Activated CD4-positive, CD25-positive, alpha-beta regulatory T cell treated with anti-CD3 and anti-CD28 coated beads, Interleukin-2, amount 50 U/mL, for 72 hours (primary cell): ENCODE measurements at places on chromosomes 11 and 22.

- no peak for DNase-seq
Observed at GRCh38 chr22:47624252-47625012, 862.0 kb downstream of the TBC1D22A start.

DNA sequence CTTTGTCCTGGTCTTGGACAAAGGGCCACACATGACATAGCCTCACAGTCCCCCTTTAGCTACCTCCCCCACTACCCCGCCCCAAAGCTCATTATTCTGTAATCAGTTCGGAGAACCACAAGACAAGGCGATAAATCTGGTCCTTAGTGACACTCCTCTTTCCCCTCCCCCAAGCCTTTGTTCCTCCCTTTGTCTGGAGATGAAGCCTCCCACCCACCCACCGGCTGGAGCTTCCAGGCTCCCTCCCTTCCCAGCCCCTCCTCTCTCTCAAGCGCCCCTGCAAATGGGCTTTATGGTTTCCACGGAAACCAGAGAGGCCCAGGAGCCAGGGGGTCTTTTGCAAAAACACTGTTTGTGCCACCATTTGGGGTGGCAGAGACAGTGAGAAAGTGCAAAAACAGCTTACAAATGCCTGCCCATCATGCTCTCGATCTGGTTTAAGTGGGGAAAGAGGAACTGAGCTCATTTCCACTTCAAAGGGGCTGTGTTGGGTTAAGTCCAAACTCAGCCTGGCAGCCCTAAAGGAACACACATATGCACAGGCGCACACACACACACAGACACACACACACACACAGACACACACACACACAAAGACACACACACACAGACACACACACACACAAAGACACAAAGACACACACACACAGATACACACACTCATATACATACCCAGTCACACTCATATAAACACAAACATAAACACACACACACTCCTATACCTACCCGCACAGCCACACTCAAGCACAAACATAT lies 23.5 kb downstream of the APLNR start:
- DNase-seq = no peak

- no peak for DNase-seq
Observed at GRCh38 chr11:65803797-65804492, 17.1 kb downstream of the OVOL1 start.

- DNase-seq = no peak
Observed at GRCh38 chr11:103488031-103488461, 378.8 kb downstream of the DYNC2H1 start.

GRCh38 chr11:71325418-71326327 lies 73.3 kb upstream of the SHANK2 start:
- no peak for DNase-seq

DNA sequence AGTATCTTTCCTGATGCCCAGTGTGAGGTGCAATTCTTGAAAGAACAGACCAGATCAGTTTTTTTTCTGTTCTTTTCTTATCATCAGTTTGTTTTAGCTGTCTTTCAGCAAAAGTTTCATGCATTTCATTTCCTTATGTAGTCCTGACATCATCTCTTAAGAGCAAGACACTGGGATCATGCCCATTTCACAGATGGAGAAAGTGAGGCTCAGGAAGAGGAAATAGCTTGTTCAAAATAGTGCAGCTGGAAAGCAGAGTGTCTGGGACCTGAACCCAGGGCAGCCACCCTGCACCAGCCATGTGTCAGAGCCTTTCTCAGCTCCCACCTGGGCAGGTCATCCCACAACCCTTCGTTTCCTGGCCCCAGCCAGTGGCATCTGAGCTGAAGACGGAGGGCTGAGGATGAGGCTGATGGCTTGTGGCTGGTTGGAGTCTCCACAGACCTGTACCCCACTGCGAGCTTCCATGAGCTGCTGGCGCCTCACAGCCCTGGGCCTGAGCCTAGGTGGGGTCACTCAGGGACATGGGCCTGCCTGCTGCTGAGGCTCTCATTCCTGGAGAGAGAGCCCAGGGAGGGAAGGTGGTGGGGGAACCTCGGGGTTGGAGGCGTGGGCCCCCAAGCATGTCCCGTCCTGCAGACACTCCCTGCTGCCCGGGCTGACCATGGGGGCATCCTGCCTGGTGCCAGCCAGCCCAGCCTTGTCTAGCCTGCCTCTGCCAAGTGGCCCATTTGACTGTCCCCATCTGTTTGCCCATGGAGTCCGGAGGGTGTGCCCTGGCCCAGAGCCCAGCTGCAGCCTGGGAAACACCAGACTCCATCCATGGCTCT lies 61.8 kb downstream of the SMIM38 start:
- DNase-seq = no peak

GRCh38 chr11:42967653-42968052 lies 344.1 kb upstream of the API5 start:
- DNase-seq = no peak

- no peak for DNase-seq
Observed at GRCh38 chr22:46895753-46896152, 133.3 kb downstream of the TBC1D22A start.

DNA sequence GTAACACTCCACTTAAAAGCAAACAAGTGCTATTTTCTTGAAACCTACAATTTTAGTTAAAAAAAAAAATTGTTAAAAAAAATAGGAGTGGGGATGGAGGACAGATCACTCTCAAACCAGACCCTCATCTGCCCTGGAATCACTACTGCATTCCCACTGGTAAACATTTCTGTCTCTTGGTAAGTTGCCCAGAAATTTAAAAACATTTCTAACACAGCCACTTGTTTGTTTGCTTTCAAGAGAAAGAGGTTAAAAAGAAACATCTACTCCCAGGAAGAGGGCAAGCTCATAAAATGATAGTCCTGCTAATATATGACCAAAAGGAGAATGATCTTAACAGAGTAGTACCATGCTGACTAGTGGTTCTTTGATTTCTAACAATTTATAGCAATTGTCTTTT lies 83.3 kb downstream of the SGSM3 start:
- DNase-seq = no peak

DNA sequence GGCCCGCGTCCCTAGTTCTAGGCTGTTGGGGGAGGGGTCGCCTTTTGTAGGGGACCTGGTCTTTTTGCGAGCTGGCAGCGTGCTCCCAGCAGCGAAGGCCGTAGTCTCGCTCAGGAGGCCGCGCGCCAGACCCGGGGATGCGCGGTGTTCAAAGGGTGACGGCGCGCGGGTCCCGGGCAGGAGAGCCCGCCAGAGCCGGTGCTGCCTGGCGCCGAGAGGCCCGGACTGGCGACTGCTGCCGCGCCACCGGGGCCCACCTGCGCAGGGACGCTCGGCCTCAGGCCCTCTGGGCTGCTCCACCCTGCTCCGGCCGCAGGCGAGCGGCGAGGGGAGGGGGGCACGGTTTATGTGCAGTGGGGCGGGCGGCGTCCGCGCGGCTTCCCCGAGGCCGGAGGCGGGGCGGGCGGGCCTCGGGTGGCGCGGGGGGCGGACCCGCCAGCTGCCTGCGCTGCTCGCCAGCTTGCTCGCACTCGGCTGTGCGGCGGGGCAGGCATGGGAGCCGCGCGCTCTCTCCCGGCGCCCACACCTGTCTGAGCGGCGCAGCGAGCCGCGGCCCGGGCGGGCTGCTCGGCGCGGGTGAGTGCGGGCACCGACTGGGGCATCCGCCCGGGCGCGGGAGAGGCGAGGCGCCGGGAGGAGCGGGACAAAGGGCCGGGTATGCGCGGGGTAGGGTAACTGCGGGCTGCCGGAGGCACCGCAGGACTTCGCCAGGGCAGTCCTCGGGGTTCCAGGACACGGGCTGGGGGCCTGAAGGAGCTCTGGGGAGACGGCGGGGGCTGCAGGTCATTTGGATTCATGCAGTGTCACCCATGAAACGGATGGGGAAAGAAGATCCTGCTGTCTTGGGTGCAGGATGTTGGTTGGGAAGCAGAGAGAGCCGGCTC lies at the start of gene PRSS23:
Gene PRSS23, plus strand, starts transcription at position 467 of the 884 bp plus-strand sequence. CDS start 7,102 bp downstream, outside the sequence.
- DNase-seq = peak; percentile 35

- no peak for DNase-seq
Observed at GRCh38 chr11:28227460-28227859, 119.3 kb downstream of the METTL15 start.
